ENCODE measurements at places on chromosomes 1 and 21. TPM values are rescaled to one million over a fixed set of nuclear protein-coding genes. Genes with fewer than 3 reads are reported as not detected.

DNA sequence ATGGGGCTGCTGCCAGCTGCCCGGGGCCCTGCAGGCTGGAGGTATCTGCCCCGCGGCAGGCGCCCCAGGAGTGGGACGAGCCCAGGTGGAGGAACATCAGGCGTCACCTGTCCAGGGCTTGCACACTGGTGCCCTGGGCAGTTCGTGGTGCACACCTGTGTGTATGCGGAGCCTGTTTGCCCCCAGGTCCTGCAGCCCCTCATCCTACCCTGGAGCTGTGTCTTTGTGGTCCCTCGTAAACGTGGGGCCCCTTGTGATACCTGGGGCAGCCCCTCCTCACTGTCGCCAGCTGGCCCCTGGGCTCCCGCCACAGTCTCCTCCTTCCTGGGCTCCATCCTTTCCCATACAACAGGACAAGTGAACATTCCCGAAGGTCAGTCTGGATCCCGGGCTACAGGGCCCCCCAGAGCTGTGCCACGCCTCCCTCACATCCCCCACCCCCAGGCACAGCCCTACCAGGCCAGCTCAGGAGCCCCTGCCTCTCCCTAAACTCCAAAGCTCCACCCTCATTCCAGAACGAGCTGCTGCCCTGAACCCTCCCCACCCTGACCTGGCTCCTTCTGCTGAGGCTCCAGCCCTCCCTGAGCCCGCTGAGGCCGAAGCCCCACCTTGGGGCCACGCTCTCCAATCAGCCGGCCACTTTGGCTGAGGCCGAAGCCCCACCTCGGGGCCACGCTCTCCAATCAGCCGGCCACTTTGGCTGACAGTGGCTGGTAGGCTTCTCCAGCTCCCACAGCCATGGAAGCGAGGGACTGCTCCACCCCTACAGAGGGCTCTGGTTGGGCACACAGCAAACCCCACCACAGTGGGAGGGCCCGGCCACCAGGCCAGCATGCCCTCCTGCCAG is 42.6 kb downstream of the UBE2G2 start:
- no peak overlapping the region for H3K27ac ChIP-seq
- no peaks in the 10 kb centered on the region for H3K27me3 ChIP-seq
- H3K36me3 ChIP-seq = no peaks in the 10 kb centered on the region
- H3K4me3 ChIP-seq = no peak overlapping the region

The TNNI3K gene
- polyA plus RNA-seq = not detected

The UQCRHL gene
- polyA plus RNA-seq = 2.7 TPM

The SLAMF7 gene
- 5.1 TPM for polyA plus RNA-seq

DNA sequence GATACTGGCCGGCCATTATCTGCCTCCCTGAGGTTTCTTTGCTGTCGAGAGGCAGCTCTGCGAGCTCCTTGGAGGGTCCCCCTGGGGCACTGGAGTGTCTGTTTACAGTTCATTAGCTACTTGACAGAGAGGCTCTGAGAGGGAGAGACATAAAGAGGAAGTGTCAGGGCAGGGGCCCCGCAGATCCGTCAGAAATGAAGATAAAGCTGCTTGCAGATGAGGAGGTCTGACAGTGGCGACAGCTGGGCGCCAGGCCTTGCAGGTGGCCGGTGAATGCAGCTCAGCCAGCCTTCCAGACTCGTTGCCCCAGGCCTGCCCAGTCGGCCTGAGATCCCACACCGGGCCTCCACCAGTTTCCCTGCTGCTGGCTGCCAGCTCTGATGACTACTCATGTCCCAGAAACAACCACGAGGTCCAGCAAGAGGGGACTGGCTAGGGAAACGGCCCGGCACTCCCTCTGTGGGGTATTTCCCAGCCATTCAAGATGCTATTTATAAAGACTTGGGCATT is 84.7 kb downstream of the DISP3 start:
- peak; percentile 3 for DNase-seq
- H3K27ac ChIP-seq = no peak overlapping the region
- H3K4me1 ChIP-seq = no peaks in the 10 kb centered on the region

- H3K4me1 ChIP-seq = peaks cover 25% of the 10 kb centered on the region
- no peak overlapping the region for H3K4me3 ChIP-seq
- no peaks in the 10 kb centered on the region for H3K27me3 ChIP-seq
- H3K36me3 ChIP-seq = peaks cover 3% of the 10 kb centered on the region
- DNase-seq = no peak
- H3K27ac ChIP-seq = no peak overlapping the region
Measured at GRCh38 chr1:25576459-25577133, 33.2 kb downstream of the LDLRAP1 start.
